GM13976 (cell line): ENCODE measurements at places on chromosomes 1 and 21.

GRCh38 chr1:113938192-113938591, 9.1 kb downstream of the HIPK1 start:
- DNase-seq, result no peak

- DNase-seq, result no peak
Measured at GRCh38 chr1:108592030-108592759, 32.3 kb downstream of the EEIG2 start.

GRCh38 chr1:113872219-113872935, 865 bp upstream of the PTPN22 start:
- DNase-seq, result no peak

- DNase-seq, result no peak
Measured at GRCh38 chr1:37944816-37945215, 2.0 kb downstream of the INPP5B start.

GRCh38 chr1:46077644-46078043, 54.8 kb downstream of the PIK3R3 start:
- DNase-seq, result no peak

DNA sequence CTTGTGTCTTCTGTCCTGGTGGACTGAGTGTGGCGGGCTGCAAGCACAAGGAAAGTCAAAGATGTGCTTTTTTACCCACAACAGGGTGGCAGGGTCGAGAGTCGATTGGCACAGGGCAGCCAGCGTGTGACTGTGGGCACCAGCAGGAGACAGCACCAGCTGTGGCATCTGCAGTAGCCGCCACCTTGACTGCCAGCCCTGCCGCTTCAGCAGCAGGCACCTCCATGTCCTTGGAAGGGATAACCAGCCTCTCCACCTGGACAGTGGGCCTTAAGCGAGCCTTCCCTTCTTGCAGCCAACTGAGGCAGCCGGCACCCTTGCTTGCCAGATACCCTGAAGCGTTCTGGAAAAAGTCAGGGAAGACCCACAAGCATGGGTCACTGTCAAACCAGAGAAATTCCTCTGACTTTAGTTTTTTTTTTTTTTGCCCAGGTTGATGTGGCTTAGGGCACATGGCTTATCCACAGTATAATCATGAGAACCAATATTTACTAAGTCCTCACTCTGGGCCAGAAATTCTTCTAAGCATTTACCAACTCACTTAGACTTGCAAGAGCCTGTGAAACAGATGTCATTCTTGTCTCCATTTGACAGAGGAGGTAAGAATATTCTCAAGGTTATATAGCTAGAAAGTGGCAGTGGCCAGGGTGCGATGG, 30.1 kb upstream of the PTGFRN start:
- no peak for DNase-seq

DNA sequence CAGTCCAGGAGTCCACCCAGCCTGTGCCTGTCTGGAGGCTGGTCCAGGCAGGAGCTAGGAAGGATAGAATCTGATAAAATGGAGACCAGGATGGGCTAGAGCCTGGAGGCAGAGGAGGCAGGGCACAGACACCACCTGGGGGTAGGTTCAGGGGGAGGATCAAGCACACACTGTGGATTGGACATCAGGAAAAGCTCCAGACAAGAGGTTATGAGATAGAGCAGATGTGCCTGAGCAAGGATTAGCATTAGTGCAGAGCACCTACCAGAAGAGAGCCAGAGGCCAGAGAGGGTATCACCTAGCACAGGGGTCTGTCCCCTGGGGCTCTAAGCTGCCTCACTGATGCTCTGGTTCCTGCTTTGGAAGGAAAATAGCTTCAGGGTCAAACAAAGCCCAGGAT, 216.7 kb upstream of the ZC3H12A start:
- no peak for DNase-seq

DNA sequence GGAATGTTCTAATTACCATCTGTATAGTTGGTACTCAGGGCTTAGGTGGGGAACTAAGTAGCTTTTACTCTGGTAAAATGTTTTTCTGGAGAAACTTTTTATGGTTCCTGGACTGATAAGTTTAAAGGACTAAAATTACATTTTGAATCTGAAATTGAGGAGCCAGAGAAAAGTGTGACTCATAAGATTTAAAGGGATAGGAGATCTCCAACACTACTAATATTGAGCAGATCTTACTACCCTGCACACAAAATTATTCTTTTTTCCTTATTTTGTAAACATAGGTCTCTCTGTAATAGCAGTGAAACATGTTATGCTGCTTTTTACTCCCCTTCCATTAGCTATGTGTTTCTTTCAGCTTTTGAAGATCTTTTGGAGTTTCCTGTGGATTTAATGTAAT, 32.5 kb downstream of the MTF2 start:
- DNase-seq, result no peak

GRCh38 chr1:178918308-178918707, 47.4 kb upstream of the ANGPTL1 start:
- DNase-seq, result no peak
